Kidney (tissue), 22 donors: ENCODE measurements at places on chromosomes 5 and 9. TPM values are rescaled to one million over a fixed set of nuclear protein-coding genes. Genes with fewer than 3 reads are reported as not detected.

- no peak for DNase-seq
- H3K27ac ChIP-seq = no peak overlapping the region
- H3K4me3 ChIP-seq = no peak overlapping the region
- H3K36me3 ChIP-seq = no peaks in the 10 kb centered on the region
Measured at GRCh38 chr5:113213551-113214425, 221.0 kb downstream of the TSSK1B start.

GRCh38 chr9:130872093-130872492 lies 24.5 kb downstream of the QRFP start:
- H3K27ac ChIP-seq = no peak overlapping the region
- peaks cover 31% of the 10 kb centered on the region for H3K4me1 ChIP-seq
- H3K36me3 ChIP-seq = peaks cover 5% of the 10 kb centered on the region
- DNase-seq = no peak

GRCh38 chr9:87739546-87739945 lies 13.6 kb downstream of the CTSL start:
- no peak overlapping the region for H3K27ac ChIP-seq
- no peak for DNase-seq
- no peaks in the 10 kb centered on the region for H3K36me3 ChIP-seq
- no peak overlapping the region for H3K4me3 ChIP-seq

The SLC25A2 gene
- not detected for polyA plus RNA-seq
